ENCODE measurements at places on chromosomes 5 and 9.

- DNase-seq: no peak
Measured at GRCh38 chr5:143147383-143147782, 256.1 kb downstream of the NR3C1 start.

- DNase-seq: no peak
Measured at GRCh38 chr5:78574131-78574673, 74.4 kb downstream of the LHFPL2 start.

DNA sequence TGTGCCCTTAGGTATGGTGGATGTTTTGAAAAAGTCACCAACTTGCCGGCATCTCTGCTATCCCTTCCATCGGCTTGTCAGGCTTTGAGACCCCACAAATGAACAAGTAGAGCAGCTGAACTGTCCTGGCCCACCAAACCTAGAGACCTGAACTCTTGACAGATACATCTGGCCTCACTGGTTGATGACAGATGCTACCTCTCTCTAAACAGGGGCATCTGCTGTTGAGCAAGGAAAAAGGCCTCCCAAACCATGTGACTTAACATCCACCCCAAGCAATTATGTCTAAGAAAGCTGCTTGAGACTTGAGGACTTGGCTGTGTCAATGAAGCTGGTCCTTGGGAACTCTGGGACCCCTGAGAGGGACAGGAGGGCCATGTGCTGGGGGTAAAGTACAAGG is 2.3 kb downstream of the CCNI2 start:
- no peak for DNase-seq

- DNase-seq: no peak
Measured at GRCh38 chr9:5536684-5537083, 26.4 kb downstream of the PDCD1LG2 start.

- no peak for DNase-seq
Measured at GRCh38 chr9:132063281-132063680, 16.4 kb downstream of the MED27 start.

- DNase-seq: peak; percentile 42
Measured at GRCh38 chr9:136482046-136482792, 621 bp downstream of the SEC16A start.

DNA sequence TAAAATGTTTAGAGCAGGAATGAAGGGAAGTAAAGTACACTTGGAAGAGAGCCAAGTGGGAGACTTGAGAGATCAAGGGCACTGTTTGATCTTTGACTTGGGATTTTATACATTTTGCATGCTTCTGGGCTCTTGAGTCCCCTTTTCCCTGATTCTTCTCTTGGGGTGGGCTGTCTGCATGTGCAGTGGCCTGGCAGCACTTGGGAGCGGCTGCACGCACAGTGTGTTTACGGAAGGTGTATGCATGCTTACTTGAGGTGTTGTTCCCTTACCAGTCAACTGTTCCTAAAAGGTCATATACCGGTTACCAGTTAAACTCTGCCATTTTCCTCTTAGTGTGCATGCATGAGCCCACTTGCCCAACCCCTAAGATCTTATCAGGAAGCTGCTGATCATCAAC is 377.7 kb downstream of the CYLC2 start:
- DNase-seq: no peak

DNA sequence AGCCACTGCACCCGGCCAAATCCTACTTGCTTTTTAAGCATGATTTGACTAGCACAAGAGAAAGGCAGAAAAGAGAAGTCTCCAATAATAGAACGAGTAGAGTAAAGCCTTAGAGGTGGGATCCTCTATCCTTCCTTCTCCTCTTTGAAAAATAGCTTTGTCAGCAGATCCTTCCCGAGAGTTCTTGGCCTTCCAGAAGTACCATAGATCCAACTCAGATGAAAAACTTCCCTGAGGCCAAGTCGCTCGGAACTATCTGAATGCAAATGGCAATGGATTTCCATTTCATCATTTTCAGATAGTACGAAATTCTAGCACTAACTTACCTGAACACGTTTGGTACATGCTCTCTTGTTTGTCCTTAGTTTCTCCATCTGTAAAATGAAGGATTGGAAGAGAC is 52.0 kb upstream of the SLIT3 start:
- DNase-seq: no peak

- no peak for DNase-seq
Measured at GRCh38 chr5:170565072-170565471, 61.3 kb downstream of the KCNIP1 start.

DNA sequence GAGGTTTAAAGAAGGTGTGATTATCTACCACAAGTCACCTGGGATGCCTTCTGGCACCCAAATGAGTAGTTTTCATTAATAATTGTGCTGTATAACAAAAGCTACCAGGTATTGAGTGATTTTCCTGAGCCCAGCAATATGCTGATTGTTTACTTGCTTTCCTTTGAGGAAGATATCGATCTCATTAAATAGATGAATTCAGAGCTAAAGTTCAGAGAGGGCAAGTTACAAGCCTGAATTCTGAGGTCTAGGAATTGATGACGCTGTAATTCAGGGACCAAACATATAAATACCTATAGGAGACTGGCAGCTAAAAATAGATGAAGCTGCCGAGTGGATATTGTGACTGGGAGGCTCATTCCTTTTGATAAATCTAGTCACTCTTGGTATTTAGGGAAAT is 1.1 kb downstream of the ERCC6L2 start:
- DNase-seq: no peak

DNA sequence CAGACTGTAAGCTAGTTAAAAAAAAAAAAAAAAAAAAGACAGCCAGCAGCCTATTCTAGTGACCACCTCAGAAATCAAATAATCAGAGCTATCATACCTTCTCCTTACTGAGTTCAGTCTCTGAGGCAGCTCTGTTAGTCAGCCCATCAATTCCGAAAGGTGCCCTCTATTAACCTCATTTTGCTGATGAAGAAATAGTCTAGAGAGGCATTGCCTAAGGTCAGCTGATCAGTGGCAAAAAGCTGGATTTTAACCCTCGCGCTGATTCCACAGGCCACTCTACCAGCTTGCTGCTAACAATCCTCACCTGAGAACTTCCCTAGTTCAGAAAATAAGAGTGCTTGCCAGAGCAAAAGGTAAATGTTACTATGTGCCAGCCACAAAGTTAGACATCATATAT is 172.0 kb downstream of the DENND1A start:
- no peak for DNase-seq

DNA sequence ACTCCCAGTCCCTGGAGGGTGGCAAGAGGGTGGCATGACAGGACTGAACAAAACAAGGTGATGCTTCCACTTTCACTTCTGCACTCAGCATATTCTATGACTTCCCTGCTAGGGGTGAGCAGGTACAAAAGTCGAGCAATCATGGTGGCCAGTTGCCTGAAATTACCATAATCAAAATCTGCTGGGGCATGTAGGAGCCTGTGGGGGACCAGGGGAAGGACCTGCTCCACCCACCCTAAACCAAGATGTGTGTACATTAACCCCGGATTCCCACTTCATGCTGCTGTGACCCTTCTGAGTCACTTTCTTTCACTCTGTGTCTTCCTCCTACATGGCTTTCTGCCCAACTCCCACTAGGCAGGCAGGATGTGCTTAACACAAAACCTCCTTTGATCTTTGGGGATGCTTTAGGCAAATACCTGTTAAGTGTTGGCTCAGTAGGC is 73.3 kb upstream of the PHF24 start:
- peak; percentile 47 for DNase-seq

GRCh38 chr9:126853667-126854066 is 6.8 kb upstream of the ZBTB34 start:
- DNase-seq: no peak

GRCh38 chr5:124283031-124283430 is 463.4 kb downstream of the ZNF608 start:
- no peak for DNase-seq

DNA sequence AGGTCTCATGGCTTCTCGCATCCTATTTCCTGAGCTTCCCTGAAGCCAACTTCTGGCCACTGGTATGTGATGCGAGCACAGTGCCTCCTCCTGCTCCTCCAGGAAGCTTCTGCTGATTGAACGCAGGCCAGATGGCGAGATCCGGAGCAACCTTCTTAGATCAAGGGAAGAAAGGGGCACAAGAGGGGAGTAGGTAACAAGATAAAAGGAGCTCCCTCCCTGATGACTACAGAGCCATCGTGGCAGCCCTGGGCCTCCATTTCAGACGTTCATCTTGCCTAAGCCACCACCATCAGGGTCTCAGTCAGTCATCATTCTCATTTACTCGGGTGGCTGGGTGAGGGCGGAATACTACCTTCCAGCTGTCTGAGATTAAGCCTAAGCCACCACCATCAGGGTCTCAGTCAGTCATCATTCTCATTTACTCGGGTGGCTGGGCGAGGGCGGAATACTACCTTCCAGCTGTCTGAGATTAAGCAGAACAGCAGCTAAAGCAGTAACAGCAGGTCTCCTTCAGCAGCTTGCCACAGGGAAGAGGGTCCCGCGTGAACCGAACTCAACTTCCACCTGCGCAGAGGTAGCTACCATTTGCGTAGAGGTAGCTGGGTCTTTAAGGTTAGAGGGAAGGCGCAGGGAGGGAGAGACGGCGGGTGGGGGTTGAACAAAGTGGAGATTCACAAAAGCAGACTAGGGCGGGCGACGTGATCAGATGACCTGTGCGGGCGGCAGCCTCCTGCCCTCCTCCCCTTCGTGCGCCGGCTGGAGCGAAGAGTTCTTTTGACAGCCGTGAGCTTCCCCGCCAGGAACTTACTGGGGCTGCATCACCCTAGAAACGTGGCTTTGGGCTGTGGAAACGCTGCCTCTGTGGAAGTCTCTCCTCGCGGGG is 27.9 kb upstream of the MGAT1 start:
- peak; percentile 72 for DNase-seq

GRCh38 chr5:82257729-82258128 is 20.4 kb downstream of the RPS23 start:
- DNase-seq: no peak

DNA sequence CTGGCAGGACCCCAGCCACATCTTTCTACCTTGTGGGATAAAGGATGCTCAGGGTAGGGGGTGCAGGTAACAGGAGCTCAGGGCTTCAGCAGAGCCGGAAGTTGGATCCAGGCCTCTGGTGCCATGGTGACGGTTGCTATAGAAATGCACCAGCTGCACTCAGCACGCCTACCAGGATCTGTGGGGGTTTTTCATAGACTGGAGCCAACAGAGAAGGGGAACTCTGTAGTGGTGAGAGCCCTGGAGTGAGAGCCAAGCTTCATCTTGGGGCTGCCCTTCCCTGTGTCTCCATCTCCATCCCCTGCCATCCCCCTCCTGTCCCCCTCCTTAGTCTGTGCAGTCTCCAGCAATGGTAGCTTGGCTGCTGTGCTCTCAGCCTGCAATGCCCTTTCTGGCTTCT is 27.5 kb upstream of the BOD1 start:
- DNase-seq: no peak

- DNase-seq: no peak
Measured at GRCh38 chr9:136119061-136119882, 597 bp upstream of the TMEM250 start.

DNA sequence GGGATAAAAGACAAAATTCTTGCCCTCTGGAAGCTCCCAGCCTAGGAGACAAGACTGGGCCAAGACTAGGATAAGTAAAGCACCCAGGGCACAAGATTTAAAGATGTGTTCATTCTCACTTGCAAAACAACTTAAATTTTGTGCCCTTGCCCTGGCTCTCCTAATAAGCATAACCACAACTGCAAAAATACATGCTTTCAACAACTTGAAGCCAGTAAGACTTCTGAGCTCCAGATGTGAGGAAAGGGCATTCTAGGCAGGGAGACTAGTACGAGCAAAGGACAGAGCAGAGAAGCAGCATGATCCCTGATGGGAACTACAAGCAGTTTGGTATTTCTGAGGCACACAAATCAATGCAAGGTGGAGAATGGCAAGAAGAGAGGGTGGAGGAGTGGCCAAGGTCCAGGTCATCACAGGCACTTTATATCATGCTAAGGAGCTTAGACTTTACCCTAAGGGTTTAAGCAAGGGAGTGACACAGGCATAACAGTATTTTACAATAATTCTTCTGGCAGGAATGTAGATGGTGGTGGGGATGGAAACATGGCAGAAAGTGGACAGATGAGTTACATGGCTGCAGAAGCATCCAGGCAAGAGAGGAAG is 30.1 kb upstream of the SIL1 start:
- DNase-seq: no peak

DNA sequence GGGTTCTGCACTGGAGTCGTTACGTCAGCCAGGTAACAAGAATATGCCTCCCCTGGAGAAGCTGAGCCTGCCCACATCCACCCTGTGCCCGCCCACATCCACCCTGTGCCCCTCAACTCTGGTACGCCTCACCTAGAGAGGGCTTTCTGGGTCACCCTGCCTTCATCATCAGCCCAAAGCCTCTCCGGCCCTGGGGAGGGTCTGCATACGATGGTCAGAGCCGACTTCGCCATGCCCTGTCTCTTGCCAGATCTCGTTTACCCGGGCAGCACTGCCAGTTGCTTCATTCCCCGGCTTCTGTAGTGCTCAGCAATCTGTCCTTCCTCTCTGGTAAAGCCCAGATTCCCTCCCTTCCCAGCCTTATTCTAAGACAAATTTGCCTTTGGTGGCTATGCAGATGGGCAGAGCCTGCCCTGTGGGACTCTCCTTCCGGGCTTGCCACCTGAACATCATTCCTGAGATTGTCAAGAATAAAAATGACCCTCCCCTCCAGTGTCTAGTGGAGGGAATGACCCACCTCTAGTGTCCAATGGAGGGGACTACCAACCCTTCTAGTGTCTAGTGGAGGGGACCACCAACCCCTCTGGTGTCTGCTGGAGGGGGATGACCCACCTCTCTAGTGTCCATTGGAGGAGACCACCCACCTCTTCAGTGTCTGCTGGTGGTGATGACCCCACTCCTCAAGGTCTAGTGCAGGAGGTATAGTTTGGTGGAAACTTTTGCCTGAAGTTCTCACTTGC is 3.4 kb downstream of the PLEKHG4B start:
- DNase-seq: no peak

DNA sequence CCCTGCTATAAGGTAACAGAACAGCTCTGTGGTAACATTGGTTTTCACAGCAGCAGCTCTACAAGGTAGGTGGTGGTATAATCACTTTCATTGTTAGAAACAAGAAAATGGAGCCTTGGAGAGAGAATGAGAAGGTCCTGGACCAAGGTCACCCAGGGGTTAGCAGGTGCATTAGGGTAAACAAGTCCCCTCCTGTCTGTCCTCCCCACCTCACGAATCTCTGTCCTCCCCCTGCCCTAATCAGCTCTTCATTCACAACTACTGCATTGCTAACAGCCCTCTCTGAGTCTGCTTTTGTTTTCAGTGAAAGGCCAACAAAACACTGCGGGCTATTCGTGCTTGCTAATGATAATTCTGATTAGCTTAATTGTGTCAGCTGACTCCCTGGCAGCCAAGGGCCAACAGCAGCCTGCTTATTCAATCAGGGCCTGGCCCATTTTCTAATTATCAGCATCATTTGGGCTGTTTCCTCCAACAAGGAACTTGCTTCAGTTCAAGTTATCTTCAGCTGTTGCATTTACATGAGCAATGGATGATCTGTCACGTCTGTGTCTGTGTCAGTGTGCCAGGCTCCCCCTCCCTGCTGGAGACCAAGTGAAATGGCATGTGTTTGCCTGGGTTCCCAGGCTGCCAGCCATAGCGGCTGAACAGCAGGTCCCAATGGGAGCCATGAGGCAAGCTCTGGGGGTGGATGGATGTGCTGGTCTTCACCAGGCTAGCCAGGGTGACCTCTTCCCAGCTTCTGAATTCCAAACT is 56.7 kb upstream of the EQTN start:
- DNase-seq: no peak

- DNase-seq: no peak
Measured at GRCh38 chr9:94916956-94917355, 190.5 kb downstream of the AOPEP start.

- no peak for DNase-seq
Measured at GRCh38 chr9:15287309-15287708, 19.7 kb downstream of the TTC39B start.

GRCh38 chr9:110050925-110051355 is 157.0 kb downstream of the C9orf152 start:
- peak; percentile 27 for DNase-seq

GRCh38 chr5:1540831-1541701 is 17.3 kb upstream of the LPCAT1 start:
- DNase-seq: no peak
